ENCODE measurements at places on chromosomes 1 and 21.

- no peak for DNase-seq
Observed at GRCh38 chr1:115911294-115911693, 65.0 kb upstream of the SLC22A15 start.

DNA sequence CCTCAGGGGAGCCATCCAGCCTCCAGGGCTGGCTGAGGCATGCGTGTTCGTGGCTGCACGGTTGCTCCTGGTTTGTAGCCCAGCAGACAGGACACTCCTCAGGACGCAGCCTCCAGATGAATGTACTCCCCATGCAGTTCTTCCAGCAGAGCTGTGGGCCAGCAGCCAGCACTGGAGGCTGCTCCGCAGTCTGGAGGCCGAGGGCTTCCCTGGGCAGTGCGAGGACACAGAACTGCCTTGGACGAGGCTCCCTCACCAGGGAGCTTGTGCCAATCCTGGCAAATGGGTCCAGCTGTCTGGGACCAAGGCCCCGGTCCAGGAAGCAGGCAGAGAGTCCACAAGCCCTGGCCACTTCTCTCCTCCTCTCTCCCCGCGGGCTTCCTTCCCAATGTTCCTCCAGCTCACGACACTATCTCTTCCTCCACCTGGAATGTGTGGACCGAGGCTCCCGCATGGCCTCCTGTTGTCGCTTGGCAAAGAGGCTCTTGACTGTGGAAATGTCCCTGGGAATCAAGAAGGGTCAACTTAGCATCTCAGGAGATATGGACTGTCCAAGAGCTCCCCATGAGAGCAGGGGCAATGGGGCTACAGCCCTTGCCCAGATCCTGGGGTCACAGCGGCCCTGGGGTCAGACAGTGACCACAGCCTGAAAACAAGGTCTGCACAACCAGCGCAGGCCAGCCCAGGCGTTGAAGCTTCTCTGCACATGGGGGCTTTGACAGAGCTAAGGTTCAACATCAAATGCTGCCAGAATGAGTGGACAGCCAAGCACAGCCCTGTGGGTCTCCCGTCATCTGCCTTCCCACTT lies 5.3 kb downstream of the EDN2 start:
- no peak for DNase-seq

DNA sequence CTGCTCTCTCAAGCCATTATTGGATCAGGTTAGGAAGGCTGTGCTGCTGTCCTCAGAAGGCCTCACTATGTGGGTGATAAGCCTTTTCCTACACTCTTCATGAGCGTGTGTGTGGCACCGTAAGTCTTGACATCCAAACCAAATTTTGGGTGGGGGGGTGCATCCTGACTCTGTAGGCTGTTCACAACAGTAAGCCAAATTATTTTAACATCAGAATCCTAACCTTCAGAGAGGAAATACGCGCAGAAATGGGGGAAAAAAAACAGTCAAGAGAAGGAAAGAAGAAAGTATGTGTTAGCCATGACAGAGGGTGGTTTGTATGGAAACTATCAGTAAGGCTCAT lies 21.0 kb downstream of the STPG1 start:
- DNase-seq, result no peak

DNA sequence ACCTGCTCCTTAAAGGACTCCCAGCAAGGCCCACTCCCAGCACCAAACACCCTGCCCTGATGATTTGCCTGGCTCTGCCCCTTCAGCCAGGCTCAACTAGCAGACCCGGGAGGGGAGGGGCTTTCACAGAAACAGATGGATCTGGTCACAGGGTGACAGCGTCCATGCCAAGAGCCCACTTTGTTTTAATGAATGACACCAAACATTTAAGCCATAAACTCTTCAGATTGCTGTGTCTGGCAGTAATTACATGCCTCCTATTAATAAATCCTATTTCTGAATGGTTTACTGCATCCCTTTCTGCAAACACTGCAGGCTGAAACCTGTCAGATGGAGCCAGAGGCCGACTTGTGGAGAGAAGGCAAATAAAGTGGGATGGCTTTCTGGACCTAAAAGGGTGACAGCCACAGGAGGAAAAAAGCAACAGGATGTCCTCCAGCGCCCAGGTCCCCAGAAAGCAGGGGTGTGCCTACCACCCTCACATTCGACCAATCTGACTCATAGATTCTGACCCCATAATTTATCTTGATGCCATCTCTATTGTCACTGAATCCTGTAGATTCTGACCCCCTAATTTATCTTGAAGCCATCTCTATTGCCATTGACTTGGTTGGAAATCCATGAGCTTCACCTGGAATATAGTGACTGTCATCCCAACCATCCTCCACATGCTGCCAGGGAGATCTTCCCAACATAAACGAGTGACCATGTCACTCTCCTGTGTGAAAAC lies 200.9 kb downstream of the PLPP3 start:
- no peak for DNase-seq

DNA sequence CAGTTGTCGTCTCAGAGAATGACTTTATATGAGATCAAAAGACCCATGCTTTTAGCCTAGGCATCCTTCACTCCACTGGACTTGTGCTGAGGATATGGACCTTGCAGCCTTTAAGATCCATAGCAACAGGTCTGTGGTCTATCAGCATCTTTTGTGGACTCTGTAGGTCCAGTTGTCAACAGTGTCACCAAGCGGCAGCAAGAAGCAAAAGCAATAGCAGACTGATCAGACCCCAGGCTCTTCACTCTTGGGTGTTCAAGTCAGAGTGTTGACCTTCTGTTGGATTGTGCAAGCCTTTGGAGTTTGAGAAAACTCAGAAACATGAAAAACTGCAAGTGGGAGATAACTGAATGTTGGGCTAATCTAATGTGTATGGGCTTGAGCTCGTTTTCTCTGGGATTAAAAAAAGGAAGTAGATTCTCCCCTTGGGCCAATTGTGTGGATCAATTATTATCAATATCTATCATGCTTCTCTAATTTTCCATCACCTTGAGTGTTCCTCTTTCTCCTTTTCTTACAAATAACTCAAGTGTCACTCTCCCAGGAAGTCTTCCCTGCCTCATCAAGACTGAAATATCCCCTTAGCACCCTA lies 144.2 kb downstream of the LYPLAL1 start:
- no peak for DNase-seq

Data from stimulated activated CD4-positive, alpha-beta T cell treated with anti-CD3 and anti-CD28 coated beads, Interleukin-15, amount 100 ng/mL, for 1 hour (primary cell).